Activated gamma-delta T cell treated with Interleukin-2 at 50 U/mL for 16 hours (primary cell): ENCODE measurements at places on chromosomes 12 and 14.

DNA sequence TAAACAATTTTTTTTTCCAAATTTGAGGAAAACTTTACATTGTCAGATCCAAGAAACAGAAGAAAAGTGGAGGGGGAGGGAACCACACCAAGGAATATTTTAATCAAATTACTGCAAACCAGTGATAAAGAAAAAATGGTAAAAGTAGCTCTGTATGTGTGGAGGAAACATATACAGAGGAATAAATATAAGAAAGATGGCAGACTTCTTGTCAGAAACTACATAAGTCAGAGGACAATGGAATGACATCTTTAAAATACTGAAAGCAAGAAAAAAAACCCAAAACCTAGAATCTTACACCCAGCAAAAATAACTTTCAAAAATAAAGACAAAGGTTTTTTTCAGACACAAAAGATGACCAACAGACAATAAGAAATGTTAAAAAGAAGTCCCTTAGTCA lies 10.2 kb upstream of the LLPH start:
- no peak for DNase-seq

DNA sequence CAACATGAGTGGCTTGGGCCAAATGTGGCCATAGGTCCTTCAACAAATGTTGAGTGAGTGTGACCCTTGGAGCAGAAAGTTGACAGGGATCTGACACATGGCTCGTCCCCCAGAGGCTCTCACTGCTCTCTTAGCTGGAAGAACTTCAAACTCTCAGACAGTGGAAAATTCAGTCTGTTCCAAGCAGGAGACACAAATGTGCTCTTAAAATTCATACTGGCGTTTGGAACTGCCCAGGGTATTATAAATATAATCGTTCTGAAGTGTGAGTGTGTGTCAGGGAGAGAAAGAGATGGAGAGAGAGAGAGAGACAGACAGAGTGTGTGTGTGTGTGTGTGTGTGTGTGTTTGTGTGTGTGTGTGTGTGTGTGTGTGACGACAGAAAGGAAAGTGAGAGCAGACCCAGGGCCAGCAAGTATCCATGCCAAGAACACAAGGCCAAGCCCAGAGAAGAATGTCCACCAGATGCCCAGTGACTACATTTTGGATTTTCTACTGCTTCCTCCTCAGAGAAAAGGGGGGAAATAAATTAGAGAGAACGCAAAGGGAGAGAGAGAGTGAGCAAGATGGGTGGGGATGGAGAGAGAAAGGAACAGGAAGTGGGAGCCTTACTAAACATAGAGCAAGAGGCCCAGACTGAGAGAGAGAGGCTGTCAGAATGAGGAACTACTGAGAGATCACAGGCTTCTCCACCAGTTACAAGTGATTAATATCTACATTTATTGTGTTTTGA lies 193.6 kb upstream of the NUDT4 start:
- DNase-seq: no peak

GRCh38 chr12:122020795-122021192 lies 890 bp upstream of the BCL7A start:
- DNase-seq: no peak

DNA sequence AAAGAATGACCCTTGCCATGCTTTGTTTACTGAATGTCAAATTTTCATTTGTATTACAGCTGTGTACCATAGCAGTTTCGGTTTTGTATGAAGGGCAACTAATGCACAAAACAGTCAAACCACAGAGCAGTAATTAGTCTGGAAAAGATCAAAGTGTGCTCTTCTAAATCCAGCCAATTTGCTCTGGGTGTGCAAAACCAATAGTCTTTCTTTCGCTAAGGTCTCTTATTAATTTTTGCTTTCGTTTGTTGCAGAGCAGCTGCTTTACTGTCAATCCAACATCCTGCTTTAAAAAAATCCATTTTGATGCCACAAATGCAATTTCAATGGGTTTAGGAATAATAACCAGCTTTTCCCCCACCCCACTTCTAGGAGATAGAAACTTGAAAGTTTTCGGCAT lies 114.2 kb downstream of the BRMS1L start:
- no peak for DNase-seq

DNA sequence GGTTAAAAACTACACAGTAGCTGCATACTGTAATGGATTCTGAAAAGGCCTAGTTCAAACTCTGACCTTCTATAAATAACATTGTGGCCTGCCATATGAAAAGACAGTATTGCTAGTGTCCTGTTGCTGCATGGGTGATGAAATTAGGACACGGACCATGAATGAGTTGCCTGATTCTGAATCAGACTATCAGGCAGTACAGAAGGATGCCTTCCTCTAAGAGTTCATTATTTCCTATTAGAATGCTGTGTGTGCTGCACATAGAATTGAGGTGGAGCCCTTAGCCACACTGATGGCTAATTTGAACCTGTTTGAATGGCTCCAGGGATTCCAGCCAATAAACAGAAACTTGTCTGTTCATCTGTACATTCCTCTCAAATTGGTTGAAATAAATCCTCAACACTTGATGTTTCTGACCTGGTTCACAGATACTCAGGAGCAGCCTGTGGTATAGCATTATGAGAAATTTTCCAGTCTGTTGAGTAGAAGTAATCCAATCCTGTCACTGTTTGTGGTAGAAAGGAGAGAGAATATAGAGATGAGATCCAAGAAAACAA lies 483.2 kb downstream of the APAF1 start:
- DNase-seq: no peak

GRCh38 chr14:68145036-68145435 lies 325.5 kb downstream of the RAD51B start:
- no peak for DNase-seq

- DNase-seq: no peak
Observed at GRCh38 chr12:100208834-100209233, 8.2 kb downstream of the ACTR6 start.

- no peak for DNase-seq
Observed at GRCh38 chr12:128286970-128287369, 20.0 kb downstream of the TMEM132C start.

DNA sequence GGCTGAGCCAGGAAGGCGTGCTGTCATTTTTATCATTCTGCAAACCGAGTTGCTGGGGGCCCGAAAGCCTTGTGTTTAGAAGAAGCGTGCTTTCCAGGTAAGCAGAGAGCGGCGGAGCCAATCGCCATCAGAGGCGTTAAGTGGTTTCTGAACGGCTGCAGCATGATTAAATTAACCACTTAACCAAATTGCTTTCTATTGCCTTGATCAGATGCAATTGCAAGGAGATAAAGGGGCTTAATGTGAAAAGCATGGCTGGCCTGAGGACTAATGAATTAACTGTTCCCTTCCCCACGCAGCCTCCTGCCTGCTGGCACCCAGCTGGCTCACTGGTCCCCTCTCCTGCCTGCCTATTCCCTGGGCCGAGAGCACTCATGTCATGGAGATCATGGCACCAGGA lies 36.6 kb upstream of the CHGA start:
- no peak for DNase-seq

- DNase-seq: no peak
Observed at GRCh38 chr14:98953551-98954348, 318.2 kb downstream of the BCL11B start.

GRCh38 chr12:45697371-45697770 lies 32.1 kb upstream of the ARID2 start:
- DNase-seq: no peak

- DNase-seq: peak; percentile 5
Observed at GRCh38 chr14:71289536-71289935, 382.3 kb downstream of the PCNX1 start.

GRCh38 chr14:105260959-105261358 lies 12.6 kb downstream of the BTBD6 start:
- DNase-seq: no peak
